Naive thymus-derived CD4-positive, alpha-beta T cell (primary cell): ENCODE measurements at places on chromosomes 13 and 19. TPM values are rescaled to one million over a fixed set of nuclear protein-coding genes. Genes with fewer than 3 reads are reported as not detected.

- no peak overlapping the region for H3K4me3 ChIP-seq
- no peaks in the 10 kb centered on the region for H3K4me1 ChIP-seq
- no peaks in the 10 kb centered on the region for H3K36me3 ChIP-seq
Measured at GRCh38 chr13:59038824-59039223, 1124.9 kb downstream of the DIAPH3 start.

- H3K4me1 ChIP-seq: no peaks in the 10 kb centered on the region
- H3K27ac ChIP-seq: no peak overlapping the region
- no peak for DNase-seq
- H3K36me3 ChIP-seq: no peaks in the 10 kb centered on the region
- H3K4me3 ChIP-seq: no peak overlapping the region
- no peaks in the 10 kb centered on the region for H3K27me3 ChIP-seq
Measured at GRCh38 chr13:109156181-109156935, 526.9 kb downstream of the MYO16 start.

The ACP7 gene
- polyA plus RNA-seq: not detected

- H3K4me1 ChIP-seq: no peaks in the 10 kb centered on the region
- H3K4me3 ChIP-seq: no peak overlapping the region
- H3K27ac ChIP-seq: no peak overlapping the region
- no peak for DNase-seq
Measured at GRCh38 chr13:30191491-30192100, 115.8 kb downstream of the KATNAL1 start.

The CBY2 gene
- polyA plus RNA-seq: 0.40 TPM
